ENCODE measurements at places on chromosomes 2 and 18. TPM values are rescaled to one million over a fixed set of nuclear protein-coding genes. Genes with fewer than 3 reads are reported as not detected.

- H3K27ac ChIP-seq, result no peak overlapping the region
- no peaks in the 10 kb centered on the region for H3K4me1 ChIP-seq
- no peak for DNase-seq
- no peaks in the 10 kb centered on the region for H3K36me3 ChIP-seq
- no peak overlapping the region for H3K4me3 ChIP-seq
Measured at GRCh38 chr2:61363580-61363979, 107.3 kb downstream of the USP34 start.

GRCh38 chr2:113013336-113013661, 8.0 kb downstream of the IL36A start:
- no peak overlapping the region for H3K4me3 ChIP-seq
- DNase-seq, result no peak
- no peaks in the 10 kb centered on the region for H3K27me3 ChIP-seq
- H3K36me3 ChIP-seq, result no peaks in the 10 kb centered on the region

DNA sequence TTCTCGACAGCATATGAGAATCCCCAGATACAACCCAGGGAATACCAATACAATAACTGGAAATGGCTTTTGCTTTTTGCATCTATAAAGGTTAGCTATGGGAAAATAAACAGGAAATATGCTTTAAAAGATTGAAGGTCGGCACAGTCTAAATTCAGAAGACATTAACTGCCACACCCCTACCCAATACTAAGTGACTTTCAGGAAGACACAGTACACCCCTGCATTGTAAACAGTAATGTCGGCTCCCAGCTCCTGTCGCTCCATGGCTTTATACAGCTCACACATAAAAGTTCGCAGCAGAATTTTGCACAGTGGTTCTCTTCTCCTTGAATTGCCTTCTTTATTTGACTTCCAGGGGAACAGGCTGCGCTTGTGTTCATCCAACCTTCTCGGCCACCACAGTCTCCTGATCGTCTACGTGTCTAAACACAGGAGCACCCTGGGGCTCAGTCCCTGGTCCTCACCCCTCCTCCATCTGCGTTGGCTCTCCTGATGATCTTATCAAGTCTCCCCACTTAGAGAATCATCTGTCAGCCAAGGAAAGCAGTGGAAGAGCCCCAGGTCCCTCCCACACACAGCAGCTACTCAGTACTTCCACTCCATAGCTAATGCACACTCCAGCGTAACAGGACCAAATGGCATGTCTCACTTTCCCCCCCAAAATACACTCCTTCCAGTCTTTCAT, 22.7 kb downstream of the CYB5A start:
- H3K36me3 ChIP-seq, result no peaks in the 10 kb centered on the region
- no peaks in the 10 kb centered on the region for H3K27me3 ChIP-seq
- no peak overlapping the region for H3K4me3 ChIP-seq
- no peak for DNase-seq
- H3K4me1 ChIP-seq, result peaks cover 24% of the 10 kb centered on the region

DNA sequence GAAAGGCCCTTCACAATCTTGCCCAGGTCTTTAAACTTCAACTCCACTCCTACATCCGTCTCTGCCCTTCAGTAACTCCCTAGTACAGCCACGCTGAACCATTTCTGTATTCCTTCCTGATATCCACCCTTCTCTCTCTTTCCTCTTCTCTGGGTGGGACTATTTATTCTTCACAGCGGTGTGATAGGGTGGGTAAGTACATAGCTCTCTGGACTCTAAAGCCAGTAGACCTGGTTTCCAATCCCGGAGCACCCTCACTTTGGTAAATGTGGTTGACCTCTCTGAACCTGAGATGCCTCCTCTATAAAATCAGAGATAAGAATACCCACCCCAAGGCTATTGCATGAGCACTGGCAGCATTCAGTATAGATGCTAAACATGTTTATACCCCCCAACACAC, 86.7 kb downstream of the ATL2 start:
- no peak for DNase-seq
- no peaks in the 10 kb centered on the region for H3K4me1 ChIP-seq
- H3K27ac ChIP-seq, result no peak overlapping the region
- H3K4me3 ChIP-seq, result no peak overlapping the region
- no peaks in the 10 kb centered on the region for H3K27me3 ChIP-seq

DNA sequence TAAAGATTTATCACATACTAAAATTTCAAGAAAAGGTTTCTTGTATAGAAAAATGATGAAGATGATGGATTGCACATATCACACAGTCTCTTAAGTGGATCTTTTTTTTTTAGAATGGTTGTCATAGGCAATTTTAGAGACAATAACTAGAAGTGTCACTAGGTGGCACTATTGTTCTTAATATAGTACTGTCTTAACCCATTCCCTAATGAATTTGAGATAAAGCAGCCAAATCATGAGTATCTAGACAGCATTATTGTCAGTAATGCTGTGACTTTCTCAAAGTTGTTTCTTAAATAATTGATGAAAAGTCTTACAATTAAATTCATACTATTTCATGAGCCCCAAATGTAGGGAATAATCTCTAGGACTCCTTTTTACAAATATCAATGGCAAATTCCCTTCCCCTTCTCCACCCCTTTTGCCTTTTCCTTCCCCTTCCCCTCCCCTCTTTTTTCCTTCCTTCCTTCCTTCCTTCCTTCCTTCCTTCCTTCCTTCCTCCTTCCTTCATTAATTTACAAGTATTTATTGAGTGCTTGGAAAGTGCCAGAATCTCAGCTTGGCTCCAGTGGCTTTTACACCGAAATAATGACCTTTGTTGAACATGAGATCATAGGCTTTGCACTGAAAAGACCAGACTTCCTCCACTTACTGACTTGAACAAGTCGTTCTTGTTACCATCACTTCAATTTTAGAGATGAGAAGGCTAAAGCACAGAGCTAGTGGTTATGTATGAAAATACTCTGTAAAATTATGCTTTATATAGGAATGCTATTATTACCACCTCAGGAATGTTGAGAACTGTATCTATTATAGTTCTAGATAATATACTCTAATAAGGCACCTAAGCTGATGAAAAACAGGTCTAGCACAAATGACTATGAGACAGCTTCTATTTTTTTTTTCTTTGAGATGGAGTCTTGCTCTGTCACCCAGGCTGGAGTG, 19.8 kb downstream of the MYL12B start:
- no peak overlapping the region for H3K27ac ChIP-seq
- H3K27me3 ChIP-seq, result no peaks in the 10 kb centered on the region
- no peak overlapping the region for H3K4me3 ChIP-seq

- no peak overlapping the region for H3K27ac ChIP-seq
- no peaks in the 10 kb centered on the region for H3K27me3 ChIP-seq
- no peaks in the 10 kb centered on the region for H3K36me3 ChIP-seq
- no peaks in the 10 kb centered on the region for H3K4me1 ChIP-seq
- no peak for DNase-seq
- H3K4me3 ChIP-seq, result no peak overlapping the region
Measured at GRCh38 chr2:51918113-51918512, 886.2 kb upstream of the NRXN1 start.

GRCh38 chr2:111685342-111685741, 198.7 kb downstream of the ANAPC1 start:
- H3K4me3 ChIP-seq, result no peak overlapping the region
- H3K27ac ChIP-seq, result no peak overlapping the region
- no peaks in the 10 kb centered on the region for H3K4me1 ChIP-seq
- H3K27me3 ChIP-seq, result no peaks in the 10 kb centered on the region
- no peak for DNase-seq
- no peaks in the 10 kb centered on the region for H3K36me3 ChIP-seq

- no peak overlapping the region for H3K27ac ChIP-seq
- no peak overlapping the region for H3K4me3 ChIP-seq
Measured at GRCh38 chr2:54984476-54984875, 65.8 kb downstream of the RTN4 start.

GRCh38 chr2:165870346-165870745, 76.3 kb upstream of the GALNT3 start:
- no peak overlapping the region for H3K4me3 ChIP-seq
- H3K27me3 ChIP-seq, result no peaks in the 10 kb centered on the region
- H3K27ac ChIP-seq, result no peak overlapping the region
- no peaks in the 10 kb centered on the region for H3K4me1 ChIP-seq

GRCh38 chr2:53786352-53786704, 425 bp downstream of the ASB3 start:
- peak; percentile 68 for DNase-seq
- no peaks in the 10 kb centered on the region for H3K4me1 ChIP-seq
- H3K27ac ChIP-seq, result peak overlapping the region; percentile 87
- H3K36me3 ChIP-seq, result no peaks in the 10 kb centered on the region

- no peak overlapping the region for H3K4me3 ChIP-seq
- H3K4me1 ChIP-seq, result no peaks in the 10 kb centered on the region
- no peak overlapping the region for H3K27ac ChIP-seq
- no peak for DNase-seq
Measured at GRCh38 chr2:198692907-198693510, 764.7 kb downstream of the SATB2 start.

DNA sequence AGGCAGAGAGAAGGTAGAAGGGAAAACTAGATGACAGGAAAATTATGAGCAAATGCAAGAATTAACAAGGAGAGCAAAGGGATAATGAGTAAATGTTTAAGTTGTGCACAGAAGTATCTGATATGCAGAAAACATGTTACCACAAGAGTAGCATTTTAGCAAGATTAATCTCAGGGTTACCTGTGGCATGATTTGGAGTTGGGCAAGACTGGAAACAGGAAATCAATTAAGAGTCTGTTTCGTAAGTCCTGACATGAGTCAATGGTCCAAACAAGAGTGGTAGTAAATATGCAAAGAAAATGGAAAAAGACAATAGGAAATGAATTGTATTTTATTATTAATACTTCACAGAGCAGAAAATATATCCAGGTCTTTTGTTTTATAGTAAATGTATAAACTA, 17.3 kb upstream of the MTX2 start:
- no peaks in the 10 kb centered on the region for H3K4me1 ChIP-seq
- H3K27me3 ChIP-seq, result no peaks in the 10 kb centered on the region
- DNase-seq, result no peak
- H3K36me3 ChIP-seq, result no peaks in the 10 kb centered on the region
- H3K4me3 ChIP-seq, result no peak overlapping the region
- H3K27ac ChIP-seq, result no peak overlapping the region

GRCh38 chr2:58764338-58765104, 523.4 kb upstream of the FANCL start:
- no peak overlapping the region for H3K27ac ChIP-seq
- H3K4me1 ChIP-seq, result no peaks in the 10 kb centered on the region
- no peak overlapping the region for H3K4me3 ChIP-seq

DNA sequence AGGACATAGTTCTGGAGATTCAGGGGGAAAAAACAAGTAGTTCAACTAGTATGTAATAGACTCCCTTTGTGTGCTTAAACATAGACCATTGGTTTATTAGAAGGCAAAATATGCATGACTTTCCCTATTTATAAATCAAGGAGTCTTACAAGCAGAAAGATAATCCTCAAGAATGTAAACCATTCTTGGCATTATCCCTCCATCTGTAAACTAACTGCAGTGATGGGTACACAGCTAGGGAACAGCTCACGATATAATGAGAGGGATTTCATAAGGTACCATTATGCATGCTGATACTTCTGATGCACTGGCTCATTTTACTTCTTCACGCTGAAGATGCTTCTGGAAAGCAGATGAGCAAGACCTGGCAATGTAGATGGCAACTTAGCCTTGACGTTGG, 878 bp downstream of the FBXO15 start:
- H3K27me3 ChIP-seq, result no peaks in the 10 kb centered on the region
- no peak for DNase-seq
- H3K4me3 ChIP-seq, result no peak overlapping the region
- peaks cover 34% of the 10 kb centered on the region for H3K4me1 ChIP-seq

GRCh38 chr2:223123855-223124610, 72.0 kb downstream of the KCNE4 start:
- H3K36me3 ChIP-seq, result no peaks in the 10 kb centered on the region
- no peak overlapping the region for H3K4me3 ChIP-seq
- H3K27me3 ChIP-seq, result no peaks in the 10 kb centered on the region
- no peak overlapping the region for H3K27ac ChIP-seq
- peaks cover 8% of the 10 kb centered on the region for H3K4me1 ChIP-seq

GRCh38 chr18:67514465-67514864, 2.1 kb downstream of the DSEL start:
- no peaks in the 10 kb centered on the region for H3K36me3 ChIP-seq
- no peaks in the 10 kb centered on the region for H3K27me3 ChIP-seq
- no peak overlapping the region for H3K27ac ChIP-seq
- no peak for DNase-seq

DNA sequence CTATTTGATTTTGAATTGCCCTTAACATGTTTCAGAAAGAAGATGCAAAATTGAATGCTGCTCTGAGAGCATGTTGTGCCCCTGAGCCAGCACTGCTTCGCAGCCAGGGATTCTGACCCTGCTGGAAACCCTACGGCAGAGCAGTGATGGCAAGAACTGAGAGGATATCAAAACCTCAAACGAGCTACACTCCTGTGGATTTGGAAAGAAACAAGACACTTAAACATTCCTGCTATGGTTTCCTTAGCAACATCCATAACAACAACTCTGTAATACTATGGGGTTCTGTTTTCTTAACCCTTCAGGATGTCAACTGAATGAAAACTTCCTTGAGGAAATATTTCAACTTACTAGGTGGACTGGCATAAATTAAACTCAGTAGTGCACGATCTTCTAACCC, 649.1 kb downstream of the NYAP2 start:
- no peaks in the 10 kb centered on the region for H3K27me3 ChIP-seq
- no peaks in the 10 kb centered on the region for H3K36me3 ChIP-seq
- DNase-seq, result no peak

DNA sequence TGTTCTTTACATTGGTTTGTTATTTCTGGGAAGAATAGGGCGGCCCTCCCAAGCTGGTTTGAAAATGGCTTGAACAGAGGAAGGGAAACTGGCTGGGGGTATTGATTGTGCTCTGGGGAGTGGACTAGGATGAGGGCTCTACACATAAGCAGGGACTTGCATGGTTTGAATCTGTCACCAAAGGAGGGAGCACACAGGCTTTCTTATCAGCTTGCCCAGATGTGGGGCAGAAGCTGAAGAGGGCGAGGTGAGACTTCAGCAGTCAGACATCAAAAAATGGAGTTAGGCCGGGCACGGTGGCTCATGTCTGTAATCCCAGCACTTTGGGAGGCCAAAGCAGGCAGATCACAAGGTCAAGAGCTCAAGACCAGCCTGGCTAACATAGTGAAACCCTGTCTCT, 7.2 kb upstream of the RAB12 start:
- no peak overlapping the region for H3K4me3 ChIP-seq
- H3K4me1 ChIP-seq, result no peaks in the 10 kb centered on the region
- H3K36me3 ChIP-seq, result no peaks in the 10 kb centered on the region

GRCh38 chr2:16900405-16901025, 234.9 kb upstream of the CYRIA start:
- no peak for DNase-seq
- H3K4me1 ChIP-seq, result no peaks in the 10 kb centered on the region
- H3K27me3 ChIP-seq, result no peaks in the 10 kb centered on the region

The ADGRF3 gene
- not detected for total RNA-seq

The FOXI3 gene
- total RNA-seq, result not detected

The GPD2 gene
- 15.0 TPM for total RNA-seq

The ALLC gene
- total RNA-seq, result not detected

The LYG1 gene
- not detected for total RNA-seq

The HNMT gene
- 41.1 TPM for total RNA-seq

The LAMA3 gene
- total RNA-seq, result 14.1 TPM

The TOGARAM2 gene
- total RNA-seq, result 0.82 TPM

The SPP2 gene
- total RNA-seq, result not detected

The DLX1 gene
- total RNA-seq, result 0.49 TPM

The LCT gene
- total RNA-seq, result not detected

The TLX2 gene
- 1.9 TPM for total RNA-seq

The KLHL30 gene
- total RNA-seq, result 0.49 TPM

The CRYGD gene
- total RNA-seq, result not detected

The POTEI gene
- not detected for total RNA-seq

The ANKRD30B gene
- not detected for total RNA-seq

The DHX57 gene
- 15.7 TPM for total RNA-seq

The FNDC4 gene
- total RNA-seq, result 6.1 TPM

The RNF152 gene
- 12.2 TPM for total RNA-seq

The RSAD2 gene
- 7.2 TPM for total RNA-seq

The LIPG gene
- total RNA-seq, result under 0.01 TPM

The RGPD3 gene
- 0.82 TPM for total RNA-seq

Data from sigmoid colon (tissue), 7 donors.